ENCODE measurements at places on chromosomes 13 and 19.

DNA sequence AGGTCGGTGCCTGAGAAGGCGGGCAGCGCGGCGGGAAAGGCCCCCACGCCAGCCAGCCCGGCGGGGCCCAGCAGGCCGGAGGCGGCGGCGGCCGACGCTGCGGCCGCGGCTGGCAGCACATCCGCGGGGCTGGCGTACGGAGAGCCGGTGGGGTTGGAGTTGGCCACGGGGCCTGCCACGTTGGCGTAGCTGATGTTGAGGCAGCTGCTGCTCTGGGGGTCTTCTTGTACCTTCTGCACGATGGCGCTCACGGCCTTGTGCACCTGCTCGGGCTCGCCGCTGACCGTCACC is 25.9 kb upstream of the NANOS2 start:
- DNase-seq, result no peak

- DNase-seq, result peak; percentile 76
These were observed at the start of gene ZFP30 for GRCh38 chr19:37655301-37655688. TSS of gene ZFP30 (minus strand) at chr19:37655465. CDS start at chr19:37647822, 7,643 bp downstream.

DNA sequence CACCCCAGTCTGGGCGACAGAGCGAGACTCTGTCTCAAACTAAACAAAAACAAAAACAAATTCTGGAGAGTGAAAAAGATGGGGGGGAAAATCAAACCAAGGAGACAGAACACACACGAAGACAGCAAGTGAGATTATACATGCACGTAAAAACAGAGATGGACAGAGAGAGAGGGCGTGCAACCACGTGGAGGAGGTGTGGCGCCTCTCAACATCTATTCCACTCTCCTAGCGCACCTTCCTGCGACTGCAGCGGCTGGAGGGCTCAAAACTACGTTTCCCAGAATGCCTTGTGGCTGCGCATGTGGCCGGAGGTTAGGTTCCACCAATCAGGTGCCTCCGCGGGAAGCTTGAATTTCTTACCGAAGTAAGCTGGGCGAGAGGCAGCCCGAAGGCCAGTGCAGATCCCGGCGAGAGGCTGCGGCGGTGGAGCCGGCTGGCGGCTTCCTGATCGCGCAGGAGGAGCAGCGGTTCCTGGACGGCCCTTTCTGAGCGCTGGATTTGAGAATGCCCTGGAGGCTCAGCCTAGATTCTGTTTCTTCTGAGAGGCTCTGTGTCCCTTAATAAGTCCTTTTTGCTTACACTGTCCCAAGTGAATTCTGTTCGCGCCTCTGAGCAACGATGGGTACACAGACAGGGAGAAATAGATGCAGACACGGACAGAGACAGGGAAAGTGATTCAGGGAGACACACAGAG is 13.1 kb upstream of the NANOS2 start:
- DNase-seq, result peak; percentile 85

- no peak for DNase-seq
These were observed 112.8 kb downstream of the DLEU7 start for GRCh38 chr13:50730496-50731351.

GRCh38 chr13:28574617-28575142 is 79.8 kb upstream of the FLT1 start:
- DNase-seq, result peak; percentile 42

GRCh38 chr13:110166598-110166997 is 140.4 kb downstream of the COL4A1 start:
- DNase-seq, result no peak

GRCh38 chr13:97124915-97125809 is 97.0 kb upstream of the MBNL2 start:
- peak; percentile 21 for DNase-seq

DNA sequence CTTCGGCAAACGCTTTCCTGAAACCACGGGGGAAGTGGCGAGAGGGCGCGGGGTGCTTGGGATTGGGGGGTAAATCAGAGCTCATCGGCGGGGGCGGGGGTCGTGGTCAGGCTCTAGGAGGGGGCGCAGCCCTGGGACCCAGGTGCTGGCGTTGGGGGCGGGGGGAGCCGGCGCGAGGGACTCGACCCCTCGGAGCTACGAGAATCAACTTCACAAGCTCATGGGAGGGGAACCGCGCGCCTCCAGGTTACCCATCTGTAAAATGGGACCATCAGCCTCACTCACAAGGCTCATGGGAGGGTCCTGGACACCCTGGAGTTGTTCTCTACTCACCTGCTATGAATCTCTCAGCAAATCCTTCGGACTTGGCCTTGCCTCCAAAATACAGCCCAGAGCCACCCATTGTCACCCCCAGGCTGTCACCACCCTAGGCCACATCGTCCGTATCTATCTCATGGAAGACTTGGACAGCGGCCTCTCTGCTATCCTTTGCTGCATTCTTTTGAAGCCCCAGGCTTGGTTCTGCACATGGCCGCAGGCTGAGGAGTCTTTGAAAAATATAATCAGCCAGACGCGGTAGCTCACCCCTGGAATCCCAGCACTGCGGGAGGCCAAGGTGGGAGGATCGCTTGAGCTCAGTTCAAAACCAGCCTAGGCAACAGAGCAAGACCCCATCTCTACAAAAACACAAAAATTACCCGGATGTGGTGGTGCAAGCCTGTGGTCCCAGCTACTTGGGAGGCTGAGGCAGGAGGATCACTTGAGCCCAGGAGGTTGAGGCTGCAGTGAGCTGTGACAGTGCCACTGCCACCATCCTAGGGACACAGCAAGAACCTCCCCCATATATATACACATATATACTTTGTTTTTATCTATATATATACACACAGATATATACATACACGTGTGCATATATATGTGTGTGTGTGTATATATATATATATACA is 939 bp upstream of the RANBP3 start:
- no peak for DNase-seq

GRCh38 chr13:76799696-76800095 is 86.5 kb downstream of the KCTD12 start:
- DNase-seq, result no peak

DNA sequence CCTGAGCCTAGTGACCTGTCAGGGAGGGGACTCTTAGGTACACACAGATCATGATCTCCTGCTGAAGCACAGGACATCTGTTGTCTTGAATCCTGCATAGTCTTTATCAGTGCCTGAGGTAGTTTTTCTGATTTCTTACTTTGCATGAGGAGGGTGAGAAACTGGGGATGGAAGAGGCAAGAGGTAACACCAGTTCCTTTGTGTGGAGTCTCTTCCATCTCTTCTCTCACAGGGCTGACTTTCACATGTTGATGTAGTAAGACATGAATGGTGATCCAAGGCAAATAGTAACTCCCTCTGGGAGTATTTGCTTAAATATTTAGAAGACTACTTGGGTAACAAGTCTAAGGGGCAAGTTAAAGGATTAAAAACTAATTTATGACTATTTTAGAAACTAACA is 9.5 kb downstream of the NBEA start:
- DNase-seq, result no peak

Measured in NCI-H460 (cell line).